ENCODE measurements at places on chromosomes 1 and 21. TPM values are rescaled to one million over a fixed set of nuclear protein-coding genes. Genes with fewer than 3 reads are reported as not detected.

The CD101 gene
- 0.47 TPM for total RNA-seq

The UCHL5 gene
- 129 TPM for total RNA-seq

The BCL2L15 gene
- total RNA-seq, result 2.2 TPM

The S100A3 gene
- total RNA-seq, result not detected

The IRF6 gene
- 2.1 TPM for total RNA-seq

DNA sequence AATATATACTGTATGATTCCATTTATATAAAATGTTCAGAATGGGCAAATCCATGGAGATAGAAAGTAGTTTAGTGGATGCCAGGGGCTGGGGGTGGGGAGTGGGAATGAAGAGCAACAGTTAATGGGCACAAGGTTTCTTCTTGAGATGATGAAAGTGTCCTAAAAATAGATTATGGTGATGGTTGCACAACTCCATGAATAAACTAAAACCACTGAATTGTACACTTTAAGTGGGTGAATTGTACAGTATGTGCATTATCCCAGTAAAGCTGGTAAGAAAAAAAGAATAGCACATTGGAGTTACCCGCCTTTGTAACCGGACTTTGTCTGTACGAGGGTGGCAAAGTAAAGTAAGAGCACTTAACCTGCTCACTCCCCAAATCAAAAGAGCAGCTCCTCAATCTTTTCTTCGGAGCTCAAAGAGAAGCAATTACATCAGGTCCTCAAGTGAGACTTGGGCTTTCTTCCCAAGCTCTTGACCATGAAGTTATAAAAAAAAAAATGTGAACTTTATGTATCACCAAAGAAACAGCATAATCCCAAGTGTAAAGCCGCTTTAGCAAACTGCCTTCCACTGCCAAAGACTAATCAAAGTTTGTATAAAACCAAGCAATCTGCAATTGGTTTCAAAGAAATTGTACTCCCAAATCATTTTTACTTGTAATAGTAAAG is 32.1 kb downstream of the ALDH9A1 start:
- no peak overlapping the region for H3K27ac ChIP-seq
- peaks cover 7% of the 10 kb centered on the region for H3K4me1 ChIP-seq
- DNase-seq, result no peak

- no peak for DNase-seq
- H3K4me1 ChIP-seq, result peaks cover 27% of the 10 kb centered on the region
- no peaks in the 10 kb centered on the region for H3K27me3 ChIP-seq
- H3K4me3 ChIP-seq, result no peak overlapping the region
- no peak overlapping the region for H3K27ac ChIP-seq
These were observed 99.1 kb downstream of the PPIAL4G start for GRCh38 chr1:148383966-148384365.

DNA sequence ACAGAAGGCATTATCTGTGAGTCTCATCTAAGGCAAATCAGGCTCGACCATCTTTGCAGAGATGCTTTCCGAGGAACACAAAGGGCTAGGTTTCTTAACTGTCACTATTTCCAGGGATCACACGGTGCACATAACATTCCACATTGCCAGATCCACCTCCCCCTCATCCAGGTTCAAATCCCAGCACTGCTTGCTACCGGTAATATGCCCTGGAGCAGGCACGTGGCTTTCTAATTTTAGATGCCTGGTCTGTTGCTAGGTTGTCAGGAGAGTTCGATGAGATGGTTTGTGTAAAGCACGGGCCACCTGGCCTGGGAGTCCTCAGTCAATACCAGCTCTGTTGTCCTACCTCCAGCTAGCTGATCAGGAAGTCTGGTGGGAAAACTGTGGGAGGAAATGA is 598.6 kb downstream of the NPHP4 start:
- no peak overlapping the region for H3K27ac ChIP-seq
- H3K4me3 ChIP-seq, result no peak overlapping the region
- H3K27me3 ChIP-seq, result no peaks in the 10 kb centered on the region
- H3K4me1 ChIP-seq, result peaks cover 25% of the 10 kb centered on the region

DNA sequence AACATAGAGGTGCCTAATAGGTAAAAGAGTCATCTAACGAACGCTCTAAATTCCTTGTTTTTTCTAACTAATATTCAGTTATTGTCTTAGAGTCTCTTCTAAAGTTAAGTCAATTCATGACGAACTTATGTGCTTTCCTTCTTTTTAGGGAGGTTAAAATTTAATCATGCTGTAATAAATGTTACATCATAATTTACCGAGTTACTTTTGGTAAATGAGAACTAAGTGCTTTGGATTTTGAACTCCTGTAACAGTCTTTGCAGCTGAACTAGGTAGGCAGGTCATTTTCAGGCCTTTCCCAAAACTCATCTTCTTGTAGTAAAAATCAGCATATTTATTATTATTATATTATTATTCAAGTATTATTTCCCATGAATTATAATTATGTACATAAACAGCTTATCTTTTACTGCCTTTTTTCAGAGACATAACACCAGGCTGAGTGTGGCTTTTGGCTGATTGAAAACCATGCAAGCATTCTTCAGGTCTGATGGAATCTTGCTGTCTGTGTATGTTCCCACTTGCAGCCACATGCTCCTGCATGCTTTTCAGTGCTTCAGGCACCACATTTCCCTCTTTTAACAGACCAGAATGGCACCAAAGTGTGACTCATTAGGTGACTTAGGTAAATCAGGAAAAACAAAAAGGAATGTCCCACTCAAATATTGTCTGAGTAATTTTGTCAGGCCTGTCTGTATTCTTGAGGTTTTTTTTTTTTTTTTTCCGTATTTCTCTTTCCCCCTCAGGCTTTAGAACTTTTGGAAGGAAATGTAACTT is 81.0 kb upstream of the CD55 start:
- no peak overlapping the region for H3K4me3 ChIP-seq
- peaks cover 9% of the 10 kb centered on the region for H3K4me1 ChIP-seq
- no peak overlapping the region for H3K27ac ChIP-seq
- H3K36me3 ChIP-seq, result no peaks in the 10 kb centered on the region
- H3K27me3 ChIP-seq, result no peaks in the 10 kb centered on the region
- DNase-seq, result no peak

- peak overlapping the region; percentile 90 for H3K27ac ChIP-seq
- H3K36me3 ChIP-seq, result peaks cover 41% of the 10 kb centered on the region
- peaks cover 3% of the 10 kb centered on the region for H3K27me3 ChIP-seq
- peaks cover 40% of the 10 kb centered on the region for H3K4me1 ChIP-seq
These were observed 438 bp downstream of the MRPS6 start for GRCh38 chr21:34073749-34074282.
